ENCODE measurements at places on chromosomes 13 and 19.
A peak's percentile ranks its signal among the peaks of the same experiment; 100 is the strongest.

GRCh38 chr19:52659013-52659412, 20.9 kb upstream of the ZNF83 start:
- DNase-seq = no peak

- peak; percentile 39 for DNase-seq
These were observed 29.9 kb downstream of the EFNA2 start for GRCh38 chr19:1315470-1316166.

GRCh38 chr19:8075158-8076074, 22.9 kb downstream of the CCL25 start:
- no peak for DNase-seq

DNA sequence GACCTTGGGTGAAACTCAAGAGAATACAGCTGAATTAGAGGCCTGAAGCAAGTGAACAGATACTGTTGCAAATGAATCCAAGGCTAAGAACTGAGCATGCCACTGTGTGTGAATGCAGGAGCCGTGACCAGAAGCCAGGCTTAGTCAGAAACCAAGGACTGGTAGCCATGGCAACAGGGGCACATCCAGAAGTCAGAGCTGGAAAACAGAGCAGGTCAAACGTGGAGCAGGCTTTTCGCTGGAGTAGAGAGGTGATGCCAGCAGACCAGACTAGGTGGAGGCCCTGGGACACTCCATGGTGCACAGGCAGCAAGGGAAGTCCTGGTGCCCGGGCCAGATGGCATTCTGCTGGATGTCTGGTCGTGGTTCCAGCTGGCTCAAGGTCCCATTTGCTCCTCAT, 564.1 kb downstream of the PCDH9 start:
- no peak for DNase-seq

DNA sequence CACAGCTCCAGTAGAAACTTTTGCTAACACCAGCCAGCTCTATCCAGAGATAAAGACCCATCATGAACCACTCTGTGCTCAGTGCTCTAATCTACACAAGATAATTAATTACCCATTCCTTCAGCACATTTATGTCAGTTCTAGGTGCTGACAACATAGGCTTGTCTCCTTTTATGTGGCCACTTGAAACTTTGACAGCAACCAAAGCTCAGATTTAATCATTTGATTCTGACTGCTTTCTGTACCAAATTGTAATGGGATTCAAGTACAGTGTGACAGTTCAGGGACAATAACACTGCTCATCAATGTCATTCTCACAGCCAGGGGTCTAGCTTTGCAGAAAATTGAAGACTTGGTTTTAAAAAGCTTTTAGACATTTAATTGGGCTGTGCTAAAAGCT, 266.6 kb downstream of the KCTD12 start:
- no peak for DNase-seq

DNA sequence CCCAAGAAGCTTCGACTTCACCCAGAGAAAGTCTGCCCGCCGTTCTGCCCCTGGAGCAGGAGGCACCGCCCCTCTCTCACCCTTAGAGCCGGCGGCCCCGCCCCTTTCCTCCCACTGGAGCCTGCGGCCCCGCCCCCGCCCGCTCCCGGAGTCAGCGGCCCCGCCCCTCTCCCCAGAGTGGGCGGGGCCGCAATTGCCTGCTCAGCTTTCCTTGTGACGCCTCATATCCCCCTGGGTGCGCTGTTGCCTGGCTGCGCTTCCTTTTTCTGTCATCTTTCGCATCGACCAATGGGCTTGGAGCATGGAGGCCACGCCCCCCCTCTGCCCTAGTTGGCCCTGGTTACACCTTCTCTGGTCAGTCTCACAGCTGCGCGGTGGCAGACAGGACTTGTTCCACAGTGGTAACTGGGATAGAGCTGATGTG, 38.2 kb upstream of the ZNF492 start:
- DNase-seq = no peak

GRCh38 chr19:44741841-44742329, 6.6 kb upstream of the BCL3 start:
- DNase-seq = no peak

- no peak for DNase-seq
These were observed 1142.8 kb downstream of the PCDH9 start for GRCh38 chr13:66087269-66087710.

GRCh38 chr19:53109527-53109926, 6.3 kb upstream of the ZNF160 start:
- no peak for DNase-seq

GRCh38 chr13:44470638-44471562, 97.3 kb downstream of the SERP2 start:
- DNase-seq = no peak

DNA sequence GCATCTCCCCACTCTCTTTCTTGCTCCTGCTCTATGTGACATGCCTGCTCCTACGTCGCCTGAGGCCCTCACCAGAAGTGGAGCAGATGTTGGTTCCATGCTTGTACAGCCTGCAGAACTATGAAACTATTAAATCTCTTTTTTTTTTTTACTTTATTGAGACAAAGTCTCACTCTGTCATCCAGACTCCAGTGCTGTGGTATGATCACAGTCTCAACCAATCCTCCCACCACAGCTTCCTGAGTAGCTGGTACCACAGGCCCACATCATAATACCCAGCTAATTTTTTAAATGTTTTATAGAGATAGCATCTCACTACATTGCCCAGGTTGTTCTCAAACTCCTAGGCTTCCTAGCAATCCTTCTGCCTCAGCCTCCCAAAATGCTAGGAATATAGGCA, 1067.7 kb downstream of the PCDH9 start:
- no peak for DNase-seq

DNA sequence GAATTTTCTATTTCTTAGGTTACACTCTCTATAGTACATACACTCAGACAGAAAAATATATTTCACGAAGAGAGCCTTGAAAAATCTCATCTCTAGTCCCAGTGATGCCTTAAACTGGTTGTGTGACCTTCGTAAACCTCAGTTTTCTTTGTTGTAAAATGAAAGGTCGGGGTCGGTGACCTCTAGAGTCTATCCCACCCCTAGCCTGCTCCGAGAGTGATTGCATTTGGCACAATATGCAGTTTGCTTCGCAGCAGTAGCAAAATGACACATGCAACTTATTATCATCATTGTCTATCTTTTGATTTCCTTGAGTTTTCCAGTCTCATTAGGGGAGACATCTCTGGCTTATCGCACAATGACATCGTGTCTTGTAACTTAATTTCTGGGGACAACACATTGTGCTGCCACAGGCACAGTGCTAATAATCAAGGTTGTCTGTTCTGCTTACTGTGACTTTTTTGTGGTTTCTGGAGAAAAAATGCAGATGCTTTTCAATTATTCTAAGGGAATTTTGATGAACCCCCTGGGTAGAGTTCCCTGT, 115.0 kb downstream of the GGACT start:
- DNase-seq = no peak

DNA sequence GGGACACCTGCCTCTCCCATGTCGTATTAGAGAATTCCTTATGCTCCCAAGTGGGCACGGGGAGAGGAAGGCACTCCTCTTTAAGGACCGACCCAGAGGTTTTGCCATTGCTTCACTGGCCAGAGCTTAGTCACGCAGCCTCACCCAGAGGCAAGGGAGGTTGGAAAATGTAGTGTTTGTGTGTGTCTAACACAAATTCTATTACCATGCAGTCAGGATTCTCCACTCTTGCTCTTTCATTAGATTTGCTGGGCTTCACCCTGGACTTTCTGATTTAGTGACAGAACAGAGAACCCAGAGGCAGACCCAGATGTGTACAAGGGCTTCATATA, 14.6 kb upstream of the NCCRP1 start:
- DNase-seq = no peak

DNA sequence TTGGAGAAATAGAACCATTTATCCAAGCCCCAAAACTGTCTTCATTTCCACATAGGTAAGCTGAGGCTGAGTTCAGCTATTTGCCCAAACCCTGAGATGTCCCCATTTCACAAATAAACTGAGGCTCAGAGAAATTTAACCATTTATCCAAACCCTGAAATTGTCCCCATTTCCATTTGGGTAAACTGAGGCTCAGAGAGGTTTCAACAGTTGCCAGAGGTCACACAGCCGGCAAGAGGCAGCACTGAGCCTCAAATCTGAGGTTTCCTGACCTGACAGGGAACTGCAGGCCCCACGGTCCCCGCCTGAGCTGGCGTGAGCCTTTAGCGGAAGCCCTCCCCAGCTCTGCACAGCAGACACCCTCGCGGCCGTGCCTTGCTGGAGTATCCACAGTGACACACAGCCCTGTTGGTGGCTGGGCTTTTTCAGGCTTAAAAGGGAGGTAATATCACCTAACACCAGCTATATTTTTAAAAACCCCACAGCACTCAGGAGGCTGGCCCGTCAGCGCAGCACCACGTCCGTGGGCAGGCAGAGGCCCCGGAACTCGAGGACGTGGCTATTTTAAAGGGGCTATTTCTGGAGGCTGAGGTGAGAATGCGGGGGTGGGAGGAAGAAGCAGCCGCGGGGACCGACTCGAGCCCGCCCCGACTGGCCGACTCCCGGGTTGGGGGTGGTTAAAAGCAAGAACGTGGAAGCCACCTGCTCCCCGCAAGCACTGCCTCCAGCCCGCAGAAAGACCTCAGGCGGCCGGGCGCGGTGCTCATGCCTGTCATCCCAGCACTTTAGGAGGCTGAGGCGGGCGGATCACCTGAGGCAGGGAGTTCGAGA, 18.5 kb downstream of the PTPRS start:
- DNase-seq = no peak

DNA sequence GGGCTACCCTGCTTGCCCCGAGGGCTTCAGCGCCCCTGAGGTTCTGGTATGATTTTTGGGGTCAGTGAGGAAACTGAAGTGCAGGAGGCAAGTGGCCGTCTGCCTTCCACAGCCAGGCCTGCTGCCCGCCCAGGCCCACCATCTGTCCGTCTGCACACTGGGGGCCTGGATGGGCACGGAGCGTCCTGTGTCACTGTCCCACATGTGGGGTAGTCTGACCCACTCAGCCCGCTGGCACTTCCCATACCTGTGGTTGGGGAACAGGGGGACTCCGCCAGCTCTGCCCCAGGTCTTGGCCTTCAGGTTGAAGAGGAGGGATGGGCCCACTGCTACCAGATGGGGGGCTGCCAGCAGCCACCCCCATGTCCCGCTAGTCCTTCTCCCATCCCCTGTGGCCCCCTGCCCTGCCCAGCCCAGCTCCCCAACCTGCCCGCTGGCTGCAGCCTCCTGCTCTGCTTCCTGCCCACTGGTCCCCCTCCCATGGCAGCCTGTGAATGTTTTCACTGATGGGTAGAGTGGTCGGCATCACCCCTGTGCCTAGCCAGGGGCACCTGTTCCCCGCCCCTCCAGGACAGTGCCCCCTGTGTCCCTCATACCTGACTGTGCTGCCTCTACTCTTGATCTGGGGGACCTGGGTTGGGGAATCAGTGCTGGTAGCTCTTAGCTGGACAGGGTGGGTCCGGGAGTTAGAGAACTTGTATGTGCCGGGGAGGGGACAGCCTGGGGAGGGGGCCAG, 9.5 kb downstream of the PIAS4 start:
- DNase-seq = no peak

DNA sequence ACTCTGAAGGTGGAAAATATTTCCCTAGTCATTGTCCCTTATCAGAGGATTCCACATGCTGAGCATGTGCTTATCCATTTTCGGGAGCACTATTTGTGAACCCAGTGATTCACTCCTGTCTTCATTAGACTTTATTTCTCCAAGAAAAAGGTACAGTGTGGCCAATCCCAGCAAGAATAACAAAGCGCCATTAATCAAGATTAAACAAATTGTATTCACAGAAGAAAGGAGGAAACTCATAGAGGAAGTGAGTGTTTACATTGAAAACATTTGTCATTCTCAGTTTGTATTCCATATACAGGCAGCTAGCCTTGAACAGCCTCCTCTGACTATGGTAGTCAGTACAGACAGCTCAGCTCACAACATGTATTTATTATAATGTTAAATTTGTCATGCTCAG, 1669.9 kb upstream of the SPRY2 start:
- DNase-seq = no peak

- no peak for DNase-seq
These were observed 1.8 kb upstream of the SLC27A1 start for GRCh38 chr19:17468302-17469091.

GRCh38 chr13:61852116-61852619, 436.5 kb upstream of the PCDH20 start:
- DNase-seq = no peak

DNA sequence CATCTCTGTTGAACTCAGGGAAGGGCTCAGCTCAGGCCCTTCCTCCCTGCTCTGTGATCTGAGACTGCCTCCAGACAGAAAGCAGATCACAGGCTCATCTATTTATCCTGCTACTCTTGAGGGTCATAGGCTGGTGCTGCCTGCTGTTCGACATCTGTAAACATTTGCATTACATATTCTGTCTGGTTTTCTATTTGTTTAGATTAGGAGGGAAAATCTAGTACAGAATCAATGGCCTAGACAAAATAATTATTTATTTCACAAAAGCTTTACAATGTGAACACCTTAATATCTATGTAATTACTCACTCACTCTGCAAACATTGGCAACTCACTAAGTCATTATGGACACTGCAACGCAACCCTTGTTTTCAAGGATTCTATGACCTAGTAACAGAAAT, 43.0 kb downstream of the CEP89 start:
- no peak for DNase-seq

GRCh38 chr19:6498294-6499036, 3.6 kb downstream of the TUBB4A start:
- no peak for DNase-seq

- no peak for DNase-seq
These were observed 2005.0 kb upstream of the PCDH20 start for GRCh38 chr13:63420685-63421084.

- no peak for DNase-seq
These were observed 33.1 kb downstream of the MYO16 start for GRCh38 chr13:108662528-108662927.

DNA sequence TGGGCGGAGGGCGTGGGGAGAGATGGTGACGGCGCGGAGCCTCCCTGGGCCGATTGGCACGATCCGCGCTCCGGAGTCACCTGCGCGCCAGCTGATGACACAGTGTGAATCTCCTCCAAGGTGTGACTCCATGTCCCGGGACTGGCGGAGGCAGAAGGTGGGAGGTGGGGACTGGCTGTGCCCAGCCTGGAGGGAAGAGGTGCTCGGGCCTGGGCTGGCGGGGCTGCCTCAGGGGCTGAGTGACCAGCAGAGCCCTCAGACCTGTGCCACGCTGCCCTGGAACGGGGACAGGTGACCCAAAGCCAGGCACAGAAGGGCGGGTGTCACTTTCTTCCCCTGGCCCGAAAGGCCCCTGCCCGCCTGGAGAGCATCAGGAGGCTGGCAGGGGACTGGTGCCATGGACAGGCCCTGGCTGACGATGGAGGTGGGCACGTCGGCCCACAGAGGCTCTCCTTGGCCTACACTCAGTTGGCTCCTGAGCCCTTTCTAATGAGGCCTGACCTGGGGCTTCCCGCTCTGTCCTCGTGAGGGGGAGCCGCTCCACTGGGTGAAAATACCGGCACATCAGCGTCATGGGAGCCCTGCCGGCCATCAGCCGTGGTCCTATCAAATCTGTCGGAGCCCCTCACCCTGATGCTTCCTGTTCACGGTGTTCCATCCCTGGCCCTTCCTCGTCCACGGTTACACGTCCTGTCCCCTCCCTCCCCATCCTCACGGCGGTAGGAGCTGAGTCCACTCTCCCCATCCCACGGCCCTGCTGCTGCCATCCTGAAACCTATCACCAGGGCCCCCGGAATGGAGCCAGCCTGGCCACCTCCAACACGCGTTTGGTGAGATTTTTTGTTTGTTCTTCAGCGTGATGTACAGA, 75.6 kb downstream of the SPACA7 start:
- no peak for DNase-seq

- no peak for DNase-seq
These were observed 77.8 kb downstream of the INSR start for GRCh38 chr19:7216373-7216902.

- peak; percentile 73 for DNase-seq
These were observed 5.3 kb downstream of the ABCA7 start for GRCh38 chr19:1045247-1045603.

Data from stimulated activated CD4-positive, alpha-beta T cell treated with anti-CD3 and anti-CD28 coated beads, Interleukin-2, amount 100 ng/mL, for 48 hours (primary cell).